ENCODE measurements at places on chromosomes 11 and 22.

DNA sequence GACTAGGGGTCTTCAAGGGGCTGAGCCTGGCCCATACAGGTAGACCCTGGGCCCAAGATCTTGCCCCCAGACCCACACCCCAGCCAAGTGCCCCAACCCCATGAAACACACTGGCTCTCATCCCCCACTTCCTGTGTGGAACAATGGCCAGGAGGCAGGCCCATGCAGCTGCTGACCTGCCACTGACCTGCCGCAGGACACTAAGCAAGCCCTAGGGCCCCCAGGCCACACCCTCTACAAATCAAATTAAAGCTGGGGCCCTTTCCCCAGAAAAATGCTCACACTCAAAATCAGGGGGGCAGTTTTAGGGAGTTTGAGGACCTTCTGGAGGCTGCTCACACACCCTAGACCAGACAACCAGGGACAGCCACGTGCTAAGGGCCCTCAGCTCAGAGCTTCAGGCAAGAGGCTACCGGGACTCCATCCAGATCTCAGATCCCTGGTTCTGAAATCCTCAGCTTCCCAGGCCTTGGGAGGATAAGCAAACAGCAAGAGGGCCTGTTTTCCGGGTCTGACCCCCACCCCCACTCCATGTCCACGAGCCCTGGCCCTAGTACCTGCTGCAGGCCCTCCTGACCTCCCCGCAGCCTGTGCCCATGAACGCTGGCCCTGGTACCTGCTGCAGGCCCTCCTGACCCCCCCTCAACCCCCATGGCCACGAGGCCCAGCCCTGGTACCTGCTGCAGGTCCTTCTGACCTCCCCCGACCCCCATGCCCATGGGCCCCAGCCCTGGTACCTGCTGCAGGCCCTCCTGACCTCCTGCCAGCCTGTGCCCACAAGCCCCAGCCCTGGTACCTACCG, 10.0 kb downstream of the CARD10 start:
- no peak for DNase-seq

DNA sequence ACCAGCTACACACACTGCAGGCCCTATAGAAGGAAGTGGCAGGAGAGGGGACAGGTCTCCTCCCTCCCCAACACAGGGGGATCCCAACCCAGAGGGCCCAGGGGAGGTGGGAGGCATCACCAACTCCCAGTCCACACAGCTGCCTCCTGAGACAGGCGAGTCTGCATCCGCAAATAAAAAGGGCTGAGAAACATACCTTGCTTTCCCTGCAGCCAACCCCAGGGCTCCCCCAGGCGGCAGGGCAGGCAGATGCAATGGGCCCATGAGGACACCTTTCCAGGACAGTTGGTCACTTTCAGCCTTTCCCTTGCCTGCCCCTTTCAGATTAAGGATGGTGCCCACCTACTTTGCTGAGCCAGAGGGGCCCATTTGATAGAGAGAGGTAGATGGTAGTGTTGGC, 180.0 kb downstream of the BRD1 start:
- DNase-seq, result no peak

GRCh38 chr11:7060868-7061267, 27.9 kb upstream of the RBMXL2 start:
- DNase-seq, result no peak

DNA sequence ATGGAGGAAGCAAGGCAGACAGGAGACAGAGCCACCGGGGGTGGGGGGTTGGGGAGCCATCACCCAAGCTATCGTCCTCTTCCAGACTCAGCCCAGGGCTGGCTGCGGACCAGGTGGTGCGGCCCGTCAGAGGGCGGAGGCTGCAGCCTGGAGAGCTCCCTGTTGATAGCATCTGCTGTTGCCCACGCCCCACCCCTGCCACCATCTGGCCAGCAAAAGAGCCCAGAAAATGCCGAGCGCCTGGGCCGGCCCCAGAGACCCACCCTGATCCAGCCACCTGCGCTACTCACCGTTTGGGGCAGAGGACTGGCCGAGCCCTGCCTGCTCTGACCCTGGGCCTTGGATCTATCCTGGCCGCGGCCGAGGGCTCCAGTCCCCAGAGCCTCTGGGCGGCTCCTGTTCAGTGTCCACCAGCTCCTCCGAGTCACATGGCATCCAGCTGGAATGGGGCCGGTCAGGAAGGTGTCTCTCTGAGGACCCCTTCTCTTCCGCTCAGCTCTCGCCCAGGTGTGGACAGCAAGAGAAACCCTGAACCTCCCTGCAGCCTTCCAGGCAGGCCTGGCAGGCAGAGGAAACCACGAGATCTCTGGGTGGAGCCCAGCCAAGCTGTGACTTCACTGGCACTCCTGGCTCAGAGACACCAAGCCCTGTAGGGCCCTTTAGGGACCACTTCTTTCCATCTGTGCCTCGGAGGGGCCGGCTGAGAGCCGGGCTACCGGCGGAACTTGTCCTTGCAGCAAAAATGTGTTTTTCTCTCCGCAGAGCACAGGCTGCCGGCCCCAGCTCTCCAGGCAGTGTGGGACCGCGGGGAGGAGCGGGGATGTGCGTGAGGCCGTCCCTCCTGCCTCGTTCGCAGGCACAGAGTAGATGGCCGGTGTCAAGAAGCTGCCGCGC, at the start of gene MRGPRE:
TSS of gene MRGPRE (minus strand) at position 567 of the 894 bp plus-strand sequence. CDS start 3,618 bp downstream, outside the sequence.
- no peak for DNase-seq

GRCh38 chr11:20839231-20839630, 169.8 kb downstream of the NELL1 start:
- DNase-seq, result no peak
